ENCODE measurements at places on chromosomes 12 and 14.

DNA sequence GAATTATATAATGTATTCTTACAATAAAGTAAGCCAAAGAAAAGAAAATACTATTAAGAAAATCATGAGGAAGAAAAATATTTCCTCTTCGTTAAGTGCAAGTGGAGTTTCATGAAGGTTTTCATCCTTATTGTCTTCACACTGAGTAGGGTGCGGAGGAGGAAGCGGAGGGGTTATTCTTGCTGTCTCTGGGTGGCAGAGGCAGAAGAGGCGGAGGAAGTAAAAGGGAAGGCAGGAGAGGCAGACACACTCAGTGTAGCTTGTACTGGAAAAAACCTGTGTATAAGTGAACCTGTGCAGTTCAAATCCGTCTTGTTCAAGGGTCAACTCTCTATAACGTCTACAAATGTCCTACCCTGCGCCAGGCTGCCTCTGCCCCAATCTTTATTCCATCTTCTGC, 22.0 kb upstream of the BCL2L14 start:
- DNase-seq, result no peak

GRCh38 chr12:79561401-79562132, 129.2 kb downstream of the PAWR start:
- DNase-seq, result no peak

- DNase-seq, result no peak
Measured at GRCh38 chr12:46480316-46480715, 107.7 kb upstream of the SLC38A2 start.

- no peak for DNase-seq
Measured at GRCh38 chr12:4037747-4038312, 164.6 kb upstream of the PARP11 start.

GRCh38 chr12:32777691-32778175, 22.0 kb upstream of the YARS2 start:
- no peak for DNase-seq

GRCh38 chr12:125346362-125346761, 281.1 kb downstream of the AACS start:
- no peak for DNase-seq

- no peak for DNase-seq
Measured at GRCh38 chr12:71000748-71001147, 80.2 kb upstream of the PTPRR start.

DNA sequence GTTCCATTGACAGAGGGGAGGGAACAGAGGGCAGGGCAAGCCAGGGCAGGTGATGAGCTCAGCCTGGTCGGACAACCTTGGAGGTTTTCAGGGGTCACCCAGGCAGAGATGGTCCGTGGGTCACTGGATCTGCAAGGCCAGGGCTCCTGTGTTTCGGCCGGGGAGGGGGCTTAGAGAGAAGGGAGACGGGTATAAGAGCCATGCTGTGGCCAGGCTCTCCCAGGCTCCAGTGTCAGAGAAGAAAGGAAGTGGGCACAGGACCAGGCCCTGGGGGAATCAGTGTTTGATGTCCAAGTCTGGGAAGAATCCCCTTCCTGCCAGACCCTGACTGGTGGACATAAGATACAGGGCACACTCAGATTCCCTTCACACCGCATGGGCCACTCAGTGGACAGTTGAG, 36.9 kb downstream of the DIO3 start:
- DNase-seq, result no peak

DNA sequence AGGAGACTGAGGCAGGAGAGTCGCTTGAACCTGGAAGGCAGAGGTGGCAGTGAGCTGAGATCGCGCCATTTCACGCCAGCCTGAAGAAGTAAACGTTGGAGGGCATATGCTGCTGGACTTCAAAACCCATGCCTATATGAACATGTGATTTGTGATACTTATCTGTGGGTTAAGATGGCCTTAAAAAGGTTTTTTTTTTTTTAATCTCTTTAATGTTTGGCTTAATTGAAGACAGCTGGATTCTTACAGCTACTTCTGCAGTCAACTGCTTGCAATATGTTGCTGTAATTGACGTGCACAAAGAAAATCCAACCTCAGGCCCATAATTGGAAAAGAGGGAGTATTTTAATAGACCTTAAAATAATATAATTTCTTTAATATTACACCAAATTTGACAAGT, 1.5 kb upstream of the B3GNT4 start:
- DNase-seq, result no peak

GRCh38 chr14:28102814-28103213, 663.8 kb upstream of the FOXG1 start:
- DNase-seq, result no peak

DNA sequence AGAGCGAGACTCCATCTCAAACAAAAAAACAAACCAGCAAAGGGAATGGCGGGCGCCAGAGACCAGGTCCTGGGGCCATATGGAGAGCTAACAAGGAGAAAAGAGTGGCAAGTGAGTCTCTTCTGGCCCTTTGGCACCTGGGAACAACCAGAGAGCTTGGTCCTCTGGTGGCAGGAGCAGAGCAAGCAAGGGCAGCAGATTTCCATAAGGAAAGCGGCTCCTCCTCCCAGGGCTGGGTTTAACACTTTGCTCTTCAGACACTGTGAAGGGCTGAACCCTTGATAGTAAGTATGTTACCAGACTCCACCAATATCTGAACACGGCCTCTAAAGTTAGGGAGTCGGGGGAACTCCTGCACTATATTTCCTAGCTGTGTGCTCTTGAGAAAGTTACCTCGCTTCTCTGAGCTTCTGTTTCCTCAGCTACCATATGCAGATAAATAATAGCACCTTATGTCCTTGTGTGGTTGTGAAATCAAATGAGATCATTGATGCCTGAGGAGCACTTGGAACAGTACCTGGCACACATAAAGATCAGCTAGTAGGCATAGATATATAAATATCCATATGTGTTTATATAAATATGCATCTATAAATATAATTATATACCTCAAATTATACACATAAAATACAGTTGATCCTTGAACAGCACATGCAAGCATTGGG, 33.4 kb upstream of the PLEKHG6 start:
- no peak for DNase-seq

DNA sequence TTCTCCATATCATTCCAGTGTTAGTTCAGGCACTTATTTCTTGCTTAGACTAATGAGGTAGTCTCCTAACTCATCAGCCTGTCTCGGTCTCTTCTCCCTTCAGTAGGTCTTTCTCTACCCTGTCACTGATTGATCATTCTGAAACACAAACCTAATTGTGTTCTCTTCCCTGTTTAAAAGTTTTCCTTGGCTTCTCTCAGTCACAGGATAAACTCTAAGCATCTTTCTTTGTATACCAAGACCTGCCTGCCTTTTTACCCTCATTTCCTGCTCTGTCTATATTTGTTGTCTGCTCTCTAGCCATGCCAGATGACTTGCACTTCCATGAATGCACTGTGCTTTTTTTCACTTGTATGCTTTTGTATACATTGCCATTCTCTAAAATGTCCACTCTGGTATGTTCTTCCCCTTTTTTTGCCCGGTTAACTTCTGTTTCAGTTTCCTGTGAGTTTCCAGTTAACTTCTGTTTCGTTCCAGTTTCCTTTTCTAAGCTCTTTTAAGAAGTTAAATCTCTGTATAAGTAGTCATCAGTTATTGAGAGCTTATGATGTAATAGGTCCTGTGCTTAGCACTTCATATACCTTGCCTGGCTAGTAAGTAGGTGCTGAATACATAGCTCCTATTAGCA, 12.8 kb downstream of the DIP2B start:
- DNase-seq, result no peak

DNA sequence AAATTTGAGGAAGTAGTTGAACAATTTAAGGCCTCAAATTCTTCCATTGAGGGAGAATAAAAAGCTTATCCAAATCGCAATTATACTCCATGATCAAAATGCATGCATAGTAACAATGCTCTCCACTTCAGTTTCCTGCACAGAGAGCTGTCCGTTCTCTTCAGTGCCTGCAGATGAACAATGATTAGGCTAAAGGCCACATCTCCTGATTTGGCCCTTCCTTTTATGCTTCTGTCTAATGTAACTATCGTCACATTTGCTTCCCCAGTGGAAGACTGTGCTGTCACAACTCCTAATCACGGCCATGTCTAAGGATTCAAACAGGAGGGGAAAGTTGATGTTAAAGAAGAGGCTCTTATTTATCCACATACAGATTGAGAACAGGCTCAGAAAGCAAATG, 113.6 kb upstream of the NPAS3 start:
- DNase-seq, result no peak

DNA sequence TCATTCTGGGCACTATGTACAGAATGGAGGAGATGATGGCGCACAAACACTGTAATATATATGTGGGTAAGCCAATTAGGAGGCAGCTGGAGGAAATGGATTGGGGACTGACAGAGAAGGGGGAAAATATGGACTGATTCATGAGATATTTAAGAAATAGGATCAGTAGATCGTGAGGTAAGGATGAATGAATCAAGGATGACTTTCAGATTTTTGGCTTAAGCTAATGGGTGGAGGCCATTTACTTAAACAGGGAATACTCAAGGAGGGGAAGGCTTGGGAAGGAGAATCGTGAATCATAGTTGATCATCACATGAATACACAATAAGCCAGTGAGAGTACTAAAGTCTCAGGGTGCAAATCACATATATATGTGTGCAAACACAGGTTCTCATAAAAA, 11.2 kb upstream of the GNPNAT1 start:
- DNase-seq, result no peak

Measured in CD4-positive, CD25-positive, alpha-beta regulatory T cell (primary cell).